ENCODE measurements at places on chromosomes 6 and 20.
A peak's percentile ranks its signal among the peaks of the same experiment; 100 is the strongest.

GRCh38 chr20:1509237-1509636 lies 18.0 kb upstream of the SIRPB2 start:
- no peak overlapping the region for H3K27ac ChIP-seq
- H3K36me3 ChIP-seq = no peaks in the 10 kb centered on the region
- no peak overlapping the region for H3K4me3 ChIP-seq
- H3K27me3 ChIP-seq = peaks cover 31% of the 10 kb centered on the region
- DNase-seq = no peak
- no peaks in the 10 kb centered on the region for H3K4me1 ChIP-seq

DNA sequence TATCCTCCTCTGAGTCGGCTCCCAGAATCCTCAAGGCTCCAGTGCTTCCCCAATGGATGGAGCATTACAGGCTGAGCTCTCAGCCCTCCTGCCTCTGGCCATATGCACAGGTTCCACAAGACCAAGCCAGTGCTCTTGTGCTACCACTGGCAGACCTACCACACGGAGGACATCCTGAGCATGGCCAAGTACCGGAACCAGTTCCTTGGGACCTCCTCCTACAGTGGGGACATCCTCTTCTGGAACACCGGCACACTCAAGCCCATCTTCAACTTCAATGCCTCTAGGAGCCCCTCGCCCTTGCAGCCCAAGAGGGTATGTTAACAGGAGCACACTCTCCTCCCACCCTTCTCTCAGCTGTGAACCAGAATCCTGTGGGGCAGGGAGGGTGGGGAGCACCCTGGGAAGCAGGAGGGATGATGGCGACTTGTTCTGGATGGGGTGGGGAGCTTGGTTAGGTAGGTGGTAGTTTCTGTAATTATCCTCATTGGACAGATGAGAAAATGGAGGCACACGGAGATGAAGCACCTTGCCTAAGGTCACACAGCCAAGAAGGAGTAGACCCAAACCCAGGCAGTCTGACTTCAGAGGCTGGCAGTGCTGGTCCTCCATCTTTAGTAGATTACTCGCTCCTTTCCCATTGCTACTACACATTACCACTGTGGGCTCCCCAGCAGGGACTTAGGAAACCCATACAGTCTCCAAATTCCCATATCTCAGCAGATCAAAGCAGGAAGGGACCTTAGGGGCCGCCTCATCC lies 58.6 kb downstream of the EFCAB8 start:
- no peak for DNase-seq
- H3K36me3 ChIP-seq = no peaks in the 10 kb centered on the region
- H3K27me3 ChIP-seq = peaks cover 30% of the 10 kb centered on the region
- no peak overlapping the region for H3K4me3 ChIP-seq
- H3K4me1 ChIP-seq = no peaks in the 10 kb centered on the region
- H3K27ac ChIP-seq = no peak overlapping the region

GRCh38 chr6:11805259-11806053 lies 26.9 kb upstream of the ADTRP start:
- no peak for DNase-seq
- H3K27ac ChIP-seq = peak overlapping the region; percentile 43
- peaks cover 43% of the 10 kb centered on the region for H3K4me1 ChIP-seq
- peaks cover 4% of the 10 kb centered on the region for H3K27me3 ChIP-seq

DNA sequence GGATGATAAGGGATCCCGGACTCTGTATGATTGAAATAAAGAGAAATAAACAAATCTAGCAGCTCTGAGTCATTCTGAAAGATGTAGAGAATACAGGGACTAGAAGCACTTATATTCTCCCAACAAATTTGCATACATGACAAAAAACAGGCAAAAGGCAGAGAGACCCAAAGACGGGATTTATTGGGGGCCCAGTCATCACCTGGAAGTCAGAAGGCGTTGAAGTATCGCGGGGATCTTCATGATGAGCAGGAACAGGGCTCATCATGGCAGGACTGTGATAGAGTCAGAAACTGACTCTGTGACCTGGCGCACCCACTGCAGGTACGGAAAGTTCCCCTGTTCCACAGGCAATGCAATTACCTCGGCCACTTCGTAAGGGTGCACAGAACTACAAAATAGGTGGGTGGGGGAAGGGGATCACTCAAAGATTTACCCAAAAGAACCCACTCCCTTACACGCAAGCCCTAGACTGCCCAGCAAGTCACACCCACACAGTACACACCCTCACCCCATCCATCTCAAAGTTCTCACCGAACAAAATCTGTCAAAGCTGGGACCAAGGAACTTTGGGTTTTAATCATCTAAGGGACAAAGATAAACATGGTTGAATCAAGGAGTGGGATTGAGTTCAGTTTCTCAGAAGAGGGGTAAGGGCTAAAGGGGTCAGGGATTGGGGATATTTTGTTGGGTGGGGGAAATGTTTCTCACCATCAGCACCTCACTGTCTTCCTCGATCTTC lies 1.4 kb downstream of the CUTA start:
- peak overlapping the region; percentile 98 for H3K27ac ChIP-seq
- no peaks in the 10 kb centered on the region for H3K27me3 ChIP-seq
- peaks cover 22% of the 10 kb centered on the region for H3K36me3 ChIP-seq
- DNase-seq = no peak
- H3K4me3 ChIP-seq = peak overlapping the region; percentile 99
- H3K4me1 ChIP-seq = peaks cover 85% of the 10 kb centered on the region

GRCh38 chr6:170207586-170208181 lies 83.2 kb downstream of the DLL1 start:
- DNase-seq = no peak
- no peak overlapping the region for H3K4me3 ChIP-seq
- H3K36me3 ChIP-seq = no peaks in the 10 kb centered on the region
- H3K27me3 ChIP-seq = peaks cover 9% of the 10 kb centered on the region
- H3K27ac ChIP-seq = no peak overlapping the region
- H3K4me1 ChIP-seq = peaks cover 31% of the 10 kb centered on the region

- peaks cover 54% of the 10 kb centered on the region for H3K4me1 ChIP-seq
- no peaks in the 10 kb centered on the region for H3K27me3 ChIP-seq
- H3K27ac ChIP-seq = peak overlapping the region; percentile 99
- DNase-seq = peak; percentile 64
- peak overlapping the region; percentile 98 for H3K4me3 ChIP-seq
Observed at GRCh38 chr6:121436960-121437850, 1.8 kb downstream of the GJA1 start.

GRCh38 chr6:87670707-87671106 lies 31.3 kb downstream of the AKIRIN2 start:
- no peak for DNase-seq
- peaks cover 69% of the 10 kb centered on the region for H3K36me3 ChIP-seq
- H3K4me3 ChIP-seq = no peak overlapping the region
- H3K4me1 ChIP-seq = peaks cover 21% of the 10 kb centered on the region
- H3K27ac ChIP-seq = peak overlapping the region; percentile 92
- H3K27me3 ChIP-seq = no peaks in the 10 kb centered on the region

DNA sequence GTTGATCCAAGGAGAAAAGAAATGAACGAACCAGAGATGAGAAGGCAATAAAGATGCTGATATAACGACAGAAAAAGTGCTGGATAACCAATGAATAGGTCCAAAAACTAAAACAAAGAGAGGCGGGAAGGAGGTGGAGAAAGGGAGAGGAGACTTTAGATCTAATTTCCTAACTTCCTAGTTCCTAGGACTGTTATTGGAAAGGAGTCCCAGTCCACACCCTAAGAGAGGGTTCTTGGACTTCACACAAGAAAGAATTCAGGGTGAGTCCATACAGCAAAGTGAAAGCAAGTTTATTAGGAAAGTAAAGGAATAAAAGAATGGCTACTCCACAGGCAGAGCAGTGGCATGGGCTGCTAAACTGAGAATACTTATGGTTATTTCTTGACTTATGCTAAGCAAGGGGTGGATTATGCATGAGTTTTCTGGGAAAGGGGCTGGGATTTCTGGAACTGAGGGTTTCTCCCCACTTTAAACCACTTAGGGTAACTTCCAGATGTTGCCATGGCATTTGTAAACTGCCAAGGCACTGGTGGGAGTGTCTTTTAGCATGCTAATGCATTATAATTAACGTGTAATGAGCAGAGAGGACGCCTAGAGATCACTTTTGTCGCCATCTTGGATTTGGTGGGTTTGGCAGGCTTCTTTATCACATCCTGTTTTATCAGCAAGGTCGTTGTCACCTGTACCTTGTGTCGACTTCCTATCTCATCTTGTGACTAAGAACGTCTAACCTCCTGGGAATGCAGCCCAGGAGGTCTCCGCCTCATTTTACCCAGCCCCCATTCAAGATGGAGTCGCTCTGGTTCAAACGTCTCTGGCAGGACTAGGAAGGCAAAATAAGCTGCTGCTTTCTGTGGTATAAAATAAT lies 60.9 kb upstream of the RBM24 start:
- no peak overlapping the region for H3K4me3 ChIP-seq
- no peaks in the 10 kb centered on the region for H3K27me3 ChIP-seq
- H3K27ac ChIP-seq = no peak overlapping the region
- no peak for DNase-seq
- no peaks in the 10 kb centered on the region for H3K4me1 ChIP-seq
- peaks cover 5% of the 10 kb centered on the region for H3K36me3 ChIP-seq
